Epithelial cell of proximal tubule (primary cell): ENCODE measurements at places on chromosomes 2 and 18.

DNA sequence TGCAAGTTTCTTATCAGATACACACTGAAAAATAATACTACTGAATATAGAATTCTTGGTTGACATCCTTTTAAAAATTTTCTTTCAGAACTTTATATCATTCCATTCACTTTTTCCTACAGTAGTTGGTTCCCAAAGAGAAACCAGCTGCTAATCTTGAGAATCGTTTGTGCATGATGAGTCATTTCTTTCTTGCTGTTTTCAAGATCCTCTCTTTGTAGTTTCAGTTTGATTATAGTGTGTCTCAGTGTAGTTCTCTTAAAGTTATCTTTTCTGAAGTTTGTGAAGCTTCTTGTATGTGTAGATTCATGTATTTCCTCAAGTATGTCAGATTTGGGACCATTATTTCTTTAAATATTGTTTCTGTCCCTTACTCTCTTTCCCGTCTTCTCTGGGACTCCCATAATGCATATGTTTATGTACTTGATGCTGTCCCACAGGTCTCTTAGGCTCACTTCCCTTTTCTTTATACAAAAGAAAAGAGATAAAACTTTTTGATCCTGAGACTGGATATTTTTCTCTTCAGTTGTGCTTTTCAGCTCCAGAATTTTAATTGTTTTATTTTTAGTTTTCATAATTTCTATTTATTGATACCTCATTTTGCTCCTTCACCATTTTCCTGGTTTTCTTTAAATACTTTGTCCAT is 801.0 kb downstream of the TDRD15 start:
- DNase-seq, result no peak

DNA sequence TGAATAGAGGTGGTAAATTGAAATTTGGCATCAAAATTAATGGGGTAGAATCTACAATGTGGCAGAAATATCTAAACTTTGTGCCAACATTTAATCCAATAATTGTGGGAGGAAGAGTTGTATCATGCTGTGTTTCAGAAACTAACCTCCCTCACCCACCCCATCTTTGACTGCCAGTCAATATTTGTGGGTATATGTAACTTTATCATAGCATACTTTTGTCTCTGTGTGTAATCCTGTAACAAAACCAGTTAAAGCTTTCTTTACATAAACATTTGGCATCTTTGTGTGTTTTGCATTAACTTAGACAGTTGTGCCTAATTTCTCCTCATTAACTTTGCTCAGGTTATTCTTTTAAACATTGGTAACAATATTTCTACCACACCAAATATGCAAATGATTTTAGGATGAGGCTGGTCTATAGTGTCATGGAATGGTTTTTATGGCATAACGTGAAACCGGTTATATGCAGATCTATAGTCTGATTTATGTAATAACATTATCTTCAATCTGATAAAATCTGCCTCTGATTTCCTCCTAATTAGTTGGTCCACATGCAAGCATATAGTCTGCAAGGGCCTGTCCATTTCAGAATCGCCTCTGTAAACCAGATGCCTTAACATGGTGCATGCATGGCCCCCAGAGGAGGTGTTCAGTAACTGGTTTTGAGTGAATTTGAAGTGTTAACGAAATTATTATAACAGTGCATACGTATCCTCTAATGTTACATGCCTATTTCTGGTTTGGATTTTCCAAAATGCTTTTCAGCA is 84.3 kb downstream of the ACSL3 start:
- no peak for DNase-seq

- no peak for DNase-seq
These were observed 74.2 kb downstream of the TNFRSF11A start for GRCh38 chr18:62399276-62399675.

- no peak for DNase-seq
These were observed 691 bp downstream of the BIRC6 start for GRCh38 chr2:32357318-32358110.

DNA sequence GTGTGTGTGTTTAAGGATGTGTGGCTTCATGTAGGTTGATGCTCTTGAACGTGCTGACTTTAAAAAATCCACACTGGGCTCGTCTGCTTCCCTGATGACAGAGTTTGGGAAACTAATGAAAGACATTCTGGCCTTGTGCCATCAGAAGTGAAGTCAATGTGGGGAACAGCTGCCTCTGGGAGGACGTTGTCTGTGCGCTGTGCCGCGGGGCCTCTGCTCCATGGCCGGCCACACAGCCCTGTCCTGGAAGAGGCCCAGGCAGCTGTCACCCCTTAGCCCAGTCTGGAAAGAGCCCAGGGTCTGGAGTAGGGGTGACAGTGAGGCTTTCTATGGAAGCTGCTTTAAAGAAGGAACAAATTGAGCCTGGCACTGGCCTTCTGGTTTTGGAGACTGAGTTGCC is 155.8 kb downstream of the SH3RF3 start:
- DNase-seq, result no peak

GRCh38 chr18:46387441-46388131 is 269.4 kb downstream of the LOXHD1 start:
- DNase-seq, result peak; percentile 96

GRCh38 chr18:79819968-79820351 is 22.2 kb downstream of the KCNG2 start:
- no peak for DNase-seq

GRCh38 chr2:120439637-120440384 is 93.9 kb downstream of the INHBB start:
- DNase-seq, result no peak

DNA sequence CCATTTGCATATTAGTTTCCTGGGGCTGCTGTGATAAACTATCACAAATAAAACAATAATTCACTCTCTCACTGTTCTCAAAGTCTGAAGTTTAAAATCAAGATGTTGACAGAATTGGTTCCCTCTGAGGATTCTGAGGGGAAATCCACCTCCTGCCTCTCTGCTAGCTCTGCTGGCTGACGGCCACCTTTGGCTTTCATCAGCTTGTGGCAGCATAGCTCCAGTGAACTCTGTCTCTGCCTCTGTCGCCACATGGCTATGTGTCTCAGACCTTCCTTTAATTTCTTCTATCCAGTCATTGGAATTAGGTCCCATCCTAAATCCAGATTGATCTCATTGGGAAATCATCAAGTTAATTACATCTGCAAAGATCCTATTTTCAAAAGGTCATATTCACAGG is 38.9 kb upstream of the TRIM43 start:
- no peak for DNase-seq

- no peak for DNase-seq
These were observed 87.8 kb upstream of the EML6 start for GRCh38 chr2:54635554-54636152.
